ENCODE measurements at places on chromosomes 16 and 17. TPM values are rescaled to one million over a fixed set of nuclear protein-coding genes. Genes with fewer than 3 reads are reported as not detected.
A peak's percentile ranks its signal among the peaks of the same experiment; 100 is the strongest.

GRCh38 chr16:84967828-84968227 is 43.5 kb downstream of the ZDHHC7 start:
- DNase-seq = no peak

DNA sequence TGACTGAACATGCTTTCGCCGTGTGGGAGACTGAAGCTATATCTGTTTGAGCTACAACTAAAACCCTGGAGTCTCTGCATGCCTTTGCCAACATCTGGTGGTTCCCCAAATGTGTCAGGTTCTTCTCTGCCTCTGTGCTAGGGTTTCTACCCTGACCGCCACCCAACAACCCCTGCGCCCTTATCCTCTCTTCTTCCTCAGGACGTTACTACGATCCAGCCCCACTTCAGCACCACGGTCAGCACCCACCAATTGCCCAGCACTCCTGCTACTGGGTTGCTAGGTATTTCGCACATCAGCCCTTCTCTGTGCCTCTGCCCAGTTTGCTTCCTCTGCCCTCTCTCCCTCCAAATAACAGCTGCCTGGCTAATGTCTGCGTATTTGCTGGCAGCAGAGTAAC is 106.3 kb upstream of the HSBP1 start:
- no peak for DNase-seq

GRCh38 chr17:66941249-66941648 is 23.3 kb upstream of the CACNG4 start:
- no peak for DNase-seq

- no peak for DNase-seq
Measured at GRCh38 chr17:31388770-31389656, 2.5 kb upstream of the RAB11FIP4 start.

DNA sequence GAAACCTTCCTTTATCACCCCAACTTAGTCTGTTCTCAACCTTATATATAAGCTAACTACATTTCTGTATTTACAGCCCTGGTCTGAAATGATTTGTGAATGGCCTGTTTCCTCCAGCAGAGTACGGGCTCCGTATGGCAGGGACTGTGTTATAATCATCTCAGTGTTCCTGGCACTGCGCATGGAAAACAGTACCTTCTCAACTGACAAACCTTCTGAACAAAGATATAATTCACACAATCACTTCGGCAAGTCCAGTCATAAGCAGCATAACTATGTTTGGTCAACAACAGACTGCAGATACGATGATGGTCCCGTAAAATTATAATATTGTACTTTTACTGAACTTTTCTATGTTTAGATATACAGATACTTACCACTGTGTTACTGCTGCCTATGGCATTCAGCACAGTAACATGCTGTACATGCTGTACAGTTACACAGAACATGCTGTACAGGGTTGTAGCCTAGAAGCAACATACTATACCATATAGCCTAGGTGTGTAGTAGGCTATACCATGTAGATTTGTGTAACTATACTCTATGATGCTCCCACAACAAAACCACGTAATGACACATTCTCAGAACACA is 30.0 kb downstream of the ANKFY1 start:
- peak; percentile 85 for DNase-seq

DNA sequence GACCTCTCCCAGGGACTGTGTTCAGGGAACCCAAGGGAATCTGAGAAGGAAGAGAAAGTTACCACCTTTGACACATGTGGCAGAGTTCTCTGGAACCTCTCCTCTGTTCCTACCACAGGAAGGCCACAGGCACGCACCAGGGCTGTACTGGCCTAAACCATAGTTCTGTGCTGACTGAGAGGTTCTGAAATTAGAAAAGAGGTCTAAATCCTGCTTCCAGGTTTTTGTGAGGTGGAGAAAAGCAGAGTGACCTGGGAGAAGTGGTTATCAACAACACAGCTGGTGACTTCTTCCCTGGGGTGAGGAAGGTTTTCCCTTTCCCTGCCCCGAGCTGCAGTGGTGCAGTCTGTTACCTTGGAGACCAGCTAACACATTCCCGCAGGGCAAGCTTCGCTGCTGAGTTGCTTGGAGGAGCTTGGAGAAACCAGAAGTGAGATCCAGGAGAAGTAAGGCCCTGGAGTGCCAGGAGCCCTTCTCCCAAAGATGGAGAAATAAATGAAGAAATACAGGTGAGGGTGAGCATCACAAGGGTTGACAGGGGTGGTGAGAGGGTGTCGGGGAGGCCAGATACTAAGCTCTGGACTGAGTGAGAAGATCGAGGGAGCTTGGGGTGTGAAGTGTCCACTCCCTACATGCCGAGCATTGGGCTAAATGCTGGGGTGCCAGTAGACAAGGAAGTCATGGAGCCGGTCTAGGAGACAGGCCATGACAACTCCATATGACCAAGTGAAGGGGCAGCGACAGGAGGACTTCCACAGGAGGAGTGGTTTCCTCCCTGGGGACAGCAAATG is at the start of gene VWA3A:
TSS of gene VWA3A (plus strand) at position 399 of the 791 bp plus-strand sequence. CDS start at position 496, 97 bp downstream.
- no peak for DNase-seq

DNA sequence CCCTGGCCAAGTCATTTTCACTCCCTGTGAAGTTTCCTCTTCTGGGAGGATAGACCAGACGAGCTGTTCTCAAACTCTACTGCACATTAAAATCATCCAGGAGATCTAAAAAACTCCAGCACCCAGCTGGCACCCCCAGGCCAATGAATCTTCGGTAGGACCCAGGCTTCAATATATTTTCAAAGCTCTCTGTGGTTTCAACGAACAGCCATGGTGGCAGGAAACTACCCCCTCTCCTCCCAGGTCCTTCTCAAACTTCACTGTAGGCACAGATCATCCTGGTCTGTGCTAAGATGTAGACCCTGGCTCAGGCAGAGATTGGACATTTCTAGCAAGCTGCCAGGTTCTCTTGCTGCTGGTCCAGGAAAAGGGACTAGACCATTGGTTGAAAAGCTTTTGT is 38.7 kb upstream of the GRIN2A start:
- no peak for DNase-seq

DNA sequence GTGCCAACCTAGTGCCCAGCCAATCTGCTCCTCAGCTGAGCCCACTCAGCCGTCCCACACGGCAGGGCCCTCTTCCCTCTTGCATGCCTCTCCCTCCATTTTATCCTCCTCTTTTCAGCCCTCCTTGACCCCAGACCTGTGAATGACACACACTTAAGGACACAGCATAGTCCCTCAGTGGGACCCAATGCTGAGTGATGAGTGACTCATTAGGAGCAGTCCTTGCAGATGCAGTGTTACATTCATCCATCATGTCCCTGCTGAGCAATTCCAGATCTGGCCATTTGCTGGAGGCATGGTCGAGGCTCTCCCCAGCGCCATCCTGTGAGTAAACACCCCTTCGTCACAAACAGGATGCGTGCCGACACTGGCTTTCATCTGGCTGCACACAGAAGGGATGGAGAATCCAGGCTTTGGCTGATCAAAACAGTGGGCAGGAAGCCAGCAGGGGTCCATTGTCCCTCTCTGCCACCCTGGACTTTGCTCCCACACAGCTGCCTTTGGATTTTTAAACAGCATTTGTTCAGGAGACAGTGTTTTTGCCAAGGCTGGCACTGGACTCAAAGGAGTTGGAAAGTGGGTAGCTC is 122.6 kb downstream of the AXIN2 start:
- DNase-seq = no peak

Gene LGALS9B
- 31.2 TPM for polyA plus RNA-seq

Gene PRSS36
- 7.6 TPM for polyA plus RNA-seq
